ENCODE measurements at places on chromosomes 12 and 14.

GRCh38 chr12:72296389-72296788 lies 24.2 kb downstream of the TRHDE start:
- DNase-seq: no peak

GRCh38 chr14:73231981-73232851 lies 5.1 kb upstream of the PAPLN start:
- no peak for DNase-seq

DNA sequence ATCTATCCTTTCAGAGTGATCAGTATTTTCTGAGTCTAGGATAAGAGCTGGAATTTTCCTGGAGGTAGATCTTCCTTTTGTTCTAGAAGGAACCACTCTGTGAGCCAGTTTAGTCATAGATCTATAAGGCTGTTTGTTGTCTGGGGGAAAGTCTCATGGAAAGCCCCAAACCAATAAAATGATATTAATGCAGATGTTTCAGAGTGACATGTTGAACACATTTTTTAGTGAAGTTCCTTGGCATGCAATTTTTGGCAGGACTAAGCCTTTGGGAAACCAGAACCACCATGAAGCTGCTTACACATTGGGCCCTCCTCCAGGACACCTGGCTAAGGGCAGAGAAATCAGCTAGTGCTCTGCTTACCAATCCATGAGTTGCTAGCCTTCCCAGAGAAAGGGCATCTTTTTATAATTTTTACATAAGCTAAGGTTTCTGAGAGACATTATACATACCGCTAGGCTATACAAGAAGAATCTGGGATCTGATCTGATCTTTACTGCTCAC lies 101.5 kb upstream of the PCED1B start:
- DNase-seq: no peak

DNA sequence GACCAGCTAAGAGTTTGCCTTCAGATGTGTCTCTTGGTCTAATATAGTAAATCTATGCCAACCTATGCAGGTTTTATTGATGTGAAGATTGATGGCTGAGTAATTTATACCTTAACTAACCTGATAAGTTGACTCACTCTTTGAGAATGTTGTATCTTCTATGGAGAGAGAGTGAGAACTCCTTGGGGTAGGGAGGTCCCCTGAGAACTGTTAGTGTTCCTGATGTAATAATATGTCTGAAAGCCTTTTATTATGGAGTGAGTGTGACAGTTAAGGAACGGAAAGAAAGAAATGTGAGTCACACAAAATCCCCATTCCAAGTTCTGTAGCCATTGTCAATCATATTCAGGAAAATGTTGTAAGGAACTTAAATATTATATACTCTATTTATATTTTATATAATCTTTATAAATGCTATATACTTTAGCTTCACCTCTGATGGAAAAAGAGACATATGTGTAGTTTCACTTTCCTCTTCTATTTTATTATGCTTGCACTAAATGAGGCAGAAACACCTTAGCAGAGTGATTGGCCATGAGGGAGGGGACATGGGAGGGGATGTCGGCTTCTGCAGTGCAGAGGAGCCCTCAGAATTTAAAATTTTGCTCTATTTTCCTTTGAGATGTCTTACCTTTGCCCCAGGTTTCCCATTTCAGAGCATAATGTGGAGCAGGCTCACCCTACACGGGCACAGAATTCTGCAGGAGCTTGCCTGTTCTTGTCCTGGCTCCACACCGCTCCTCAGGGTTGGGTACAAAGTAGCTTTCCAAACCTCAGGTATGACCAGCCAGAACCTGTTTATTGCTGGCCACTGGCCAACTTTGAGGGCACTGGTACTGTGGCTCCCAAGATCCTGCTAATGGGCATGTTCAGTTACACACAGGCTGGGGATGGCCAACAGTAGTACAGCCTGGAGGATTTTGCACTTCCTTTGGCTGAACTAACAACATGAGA lies 57.7 kb downstream of the ARF6 start:
- no peak for DNase-seq

DNA sequence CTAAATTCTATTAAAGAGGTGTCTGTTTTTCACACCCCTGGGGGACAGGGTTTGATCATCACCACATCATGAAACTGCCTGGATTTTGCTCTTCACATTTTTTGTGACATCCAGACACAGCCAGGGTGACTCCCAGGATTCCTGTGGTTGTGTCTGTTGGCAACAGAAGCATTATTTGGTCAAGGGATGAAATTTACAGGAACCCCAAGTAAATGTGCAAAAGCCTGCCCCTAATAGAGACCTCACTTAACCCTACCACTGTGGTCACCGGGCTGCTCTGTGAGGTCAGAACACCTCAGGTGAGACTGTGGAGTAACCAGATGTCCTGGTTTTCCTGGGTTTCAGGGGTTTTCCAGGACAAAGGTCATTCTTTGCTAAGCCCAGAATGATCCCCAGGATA lies 103.8 kb downstream of the DAD1 start:
- DNase-seq: no peak

Data from stimulated activated CD8-positive, alpha-beta memory T cell treated with anti-CD3 and anti-CD28 coated beads, Interleukin-7, amount 100 ng/mL, for 1 hour (primary cell).